Foreskin fibroblast (primary cell): ENCODE measurements at places on chromosomes 3 and 15.

DNA sequence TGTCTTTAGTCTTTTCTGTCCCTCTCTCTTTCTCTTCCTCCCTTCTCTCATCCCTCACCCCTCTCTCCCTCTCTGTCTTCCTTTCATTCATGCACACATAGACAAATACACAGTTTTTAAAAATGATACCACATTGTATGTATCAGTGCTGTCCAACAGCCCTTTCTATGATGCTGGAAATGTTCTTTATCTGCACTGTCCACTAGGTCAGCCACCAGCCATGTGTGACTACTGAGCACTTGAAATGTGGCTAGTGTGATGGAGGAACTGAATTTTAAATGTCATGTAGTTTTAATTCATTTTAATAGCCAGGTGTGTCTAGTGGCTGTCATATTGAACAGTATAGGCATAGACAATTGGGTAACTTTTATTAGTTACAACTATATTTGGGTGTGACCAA is 34.9 kb downstream of the COL6A5 start:
- no peak for DNase-seq

DNA sequence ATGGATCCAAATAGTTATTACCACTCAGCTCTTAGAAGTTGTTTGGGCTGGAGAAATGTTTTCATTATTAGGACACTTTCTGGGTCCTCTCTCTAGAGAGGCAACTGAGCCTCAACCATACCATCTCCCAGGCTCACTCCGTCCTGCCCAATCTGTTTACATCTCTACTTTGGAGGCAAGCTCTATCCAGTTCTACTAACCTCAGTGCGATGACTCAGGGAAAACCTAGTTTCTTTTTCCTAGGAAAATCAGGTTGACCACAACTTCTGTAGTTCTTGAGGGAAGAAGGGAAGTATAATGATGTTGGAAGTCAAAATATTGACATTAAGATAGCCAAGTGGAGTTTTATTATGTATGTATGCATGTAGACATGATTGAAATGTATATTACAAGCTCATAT is 40.4 kb downstream of the LPP start:
- DNase-seq: no peak

DNA sequence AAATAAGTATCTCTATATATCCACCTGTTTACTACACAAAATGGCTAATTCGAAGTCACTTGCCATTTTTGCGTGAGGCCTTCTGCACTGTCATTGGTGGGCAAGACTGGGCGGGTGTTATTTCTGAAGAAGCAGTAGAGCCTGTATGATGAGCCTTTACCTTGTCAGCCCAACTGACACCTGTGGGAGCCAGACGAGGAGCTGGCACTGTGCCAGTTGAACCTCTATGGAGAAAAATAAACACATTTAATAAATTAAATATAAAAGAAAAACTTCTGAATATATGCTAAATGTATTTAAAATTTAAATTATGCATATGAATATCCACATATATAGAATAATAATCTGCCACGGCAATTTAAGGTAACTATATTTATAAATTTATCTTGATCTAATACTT is 109.9 kb downstream of the SCAPER start:
- no peak for DNase-seq

GRCh38 chr3:146929696-146930095 is 324.6 kb upstream of the PLSCR5 start:
- peak; percentile 7 for DNase-seq

DNA sequence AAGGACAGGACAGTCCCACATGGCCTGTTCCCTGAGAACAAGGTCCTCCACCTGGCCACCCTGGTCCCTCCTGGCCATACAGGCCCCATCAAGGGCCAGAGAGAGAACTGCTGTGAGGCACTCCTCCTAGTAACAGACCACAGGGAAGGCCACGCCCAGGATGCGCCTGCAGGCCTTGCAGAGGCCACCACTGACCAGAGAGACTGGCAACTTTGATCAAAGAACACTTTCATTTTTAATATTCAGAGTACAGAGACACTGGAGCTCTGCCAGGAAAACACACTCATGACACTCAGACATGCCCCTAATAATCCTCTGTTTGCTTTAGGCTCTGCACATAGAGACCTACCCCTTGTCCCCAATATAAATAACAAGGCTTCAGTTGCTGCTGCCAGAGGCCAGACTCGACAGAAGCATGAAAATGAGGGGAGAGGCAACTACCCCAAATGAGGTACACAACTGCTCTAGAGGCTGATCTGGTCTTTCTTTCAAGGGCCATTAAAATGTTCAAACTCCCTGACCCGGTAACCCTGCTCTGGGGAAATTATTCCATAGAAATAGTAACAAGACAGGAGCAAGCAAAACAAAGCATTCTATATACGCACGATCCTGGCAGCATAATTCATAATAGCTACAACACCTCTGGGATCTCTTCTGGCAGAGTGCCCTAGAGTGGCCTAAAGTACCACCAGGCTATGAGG is 44.8 kb downstream of the CCDC12 start:
- DNase-seq: peak; percentile 76

DNA sequence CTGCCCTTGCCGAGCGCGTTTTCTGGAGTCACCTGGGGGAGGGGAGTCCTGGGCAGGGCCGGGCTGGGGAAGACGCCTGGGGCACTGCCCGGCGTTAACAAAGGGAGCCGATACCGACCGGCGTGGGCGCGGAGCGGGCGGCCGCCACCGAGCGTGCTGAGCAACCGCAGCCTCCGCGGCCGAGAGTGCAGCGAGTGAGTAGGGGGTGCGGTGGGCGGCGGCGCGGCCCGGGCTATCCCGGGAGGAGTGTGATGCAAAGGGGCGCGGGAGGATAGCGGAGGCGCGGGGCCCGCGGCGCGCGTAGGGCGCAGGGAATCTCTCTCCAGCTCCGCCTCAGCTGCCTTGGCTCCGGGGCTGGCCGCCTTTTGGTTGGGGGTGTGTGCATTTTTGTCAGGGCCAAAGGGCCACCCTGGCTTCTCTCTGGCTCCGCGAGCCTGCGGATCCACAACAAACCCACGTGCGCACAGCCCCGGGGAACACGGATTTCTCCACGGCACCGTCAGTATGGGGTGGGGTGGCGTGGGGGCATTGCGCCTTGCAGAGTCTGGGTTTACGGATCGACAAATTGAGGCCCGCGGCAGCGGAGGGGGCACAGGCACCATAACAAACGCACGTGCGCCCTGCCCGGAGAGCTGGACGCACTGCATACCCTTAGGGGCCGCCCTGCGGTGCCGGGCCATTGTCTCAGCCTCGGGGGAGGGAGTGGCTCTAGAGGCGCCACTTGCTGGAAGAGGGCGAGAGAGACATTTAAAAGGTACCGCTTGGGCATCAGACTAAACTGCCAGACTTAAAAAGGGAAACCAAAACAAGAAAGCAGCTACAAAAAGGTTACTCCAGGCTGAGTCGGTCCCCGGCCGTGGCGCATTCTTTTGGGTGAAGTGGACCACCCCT is 560 bp downstream of the ST6GAL1 start:
- peak; percentile 78 for DNase-seq

DNA sequence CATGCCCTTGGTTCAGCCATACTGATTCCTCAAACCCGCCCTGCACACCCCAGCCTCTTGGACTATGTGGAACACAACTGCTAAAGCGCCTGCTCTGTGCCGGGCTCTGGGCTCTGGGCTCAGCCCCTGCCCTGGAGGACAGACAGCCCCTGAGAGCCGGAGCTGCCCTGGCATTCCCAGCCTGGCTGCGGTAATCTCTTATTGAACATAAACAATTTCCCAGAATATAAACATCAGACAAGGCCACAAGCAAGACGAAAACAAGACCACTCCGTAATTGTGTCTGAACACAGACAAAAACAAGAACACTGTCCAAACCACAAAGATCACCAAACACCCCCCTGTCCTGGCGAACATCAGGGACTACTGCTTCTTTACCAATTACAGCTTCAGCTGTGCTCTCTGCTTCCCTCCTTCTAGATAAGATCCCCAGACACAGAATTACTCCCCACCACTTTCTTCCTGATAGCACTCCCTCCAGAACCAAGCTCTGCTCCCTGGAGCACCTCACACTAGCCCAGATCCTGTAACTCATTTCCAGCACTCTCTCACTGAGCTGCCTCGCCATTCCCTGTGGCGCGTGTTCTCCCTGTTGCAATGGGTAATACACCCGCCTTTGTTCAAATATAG is 57.1 kb upstream of the TLE3 start:
- no peak for DNase-seq

GRCh38 chr15:82810890-82811426 is 1.5 kb downstream of the WHAMM start:
- no peak for DNase-seq

DNA sequence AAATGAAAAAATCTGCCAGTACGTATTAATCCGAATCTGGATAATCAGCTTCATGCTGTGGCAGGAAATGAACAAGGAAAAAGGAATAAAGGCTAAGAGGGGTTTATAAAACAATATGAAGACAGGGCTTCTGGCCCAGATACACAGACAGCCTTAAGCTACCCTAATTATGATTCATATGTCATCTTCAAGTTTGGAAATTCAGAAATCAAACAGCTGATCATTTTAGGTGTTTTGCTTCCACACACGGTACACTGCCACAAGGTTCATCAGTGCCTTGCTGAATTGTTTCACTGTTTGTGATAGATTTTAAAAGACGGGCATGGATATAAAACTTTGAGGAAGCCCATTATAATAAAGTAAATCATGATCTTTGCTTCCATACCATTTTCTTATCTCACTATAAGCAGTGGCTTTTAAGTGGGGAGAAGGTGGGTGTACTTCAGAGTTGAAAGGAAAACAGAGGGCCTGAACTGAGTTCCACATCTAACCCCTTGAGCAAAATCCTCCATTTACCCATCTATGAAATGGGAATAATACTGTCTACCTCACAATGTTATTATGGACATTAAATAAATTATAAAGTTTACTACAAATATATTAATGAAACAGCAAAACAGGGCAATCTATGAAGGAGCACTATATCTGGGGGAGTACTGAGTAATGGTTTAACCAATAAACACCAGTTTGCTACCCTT is 15.7 kb downstream of the GTPBP8 start:
- DNase-seq: no peak

- no peak for DNase-seq
Measured at GRCh38 chr15:96119734-96120133, 210.8 kb upstream of the NR2F2 start.

DNA sequence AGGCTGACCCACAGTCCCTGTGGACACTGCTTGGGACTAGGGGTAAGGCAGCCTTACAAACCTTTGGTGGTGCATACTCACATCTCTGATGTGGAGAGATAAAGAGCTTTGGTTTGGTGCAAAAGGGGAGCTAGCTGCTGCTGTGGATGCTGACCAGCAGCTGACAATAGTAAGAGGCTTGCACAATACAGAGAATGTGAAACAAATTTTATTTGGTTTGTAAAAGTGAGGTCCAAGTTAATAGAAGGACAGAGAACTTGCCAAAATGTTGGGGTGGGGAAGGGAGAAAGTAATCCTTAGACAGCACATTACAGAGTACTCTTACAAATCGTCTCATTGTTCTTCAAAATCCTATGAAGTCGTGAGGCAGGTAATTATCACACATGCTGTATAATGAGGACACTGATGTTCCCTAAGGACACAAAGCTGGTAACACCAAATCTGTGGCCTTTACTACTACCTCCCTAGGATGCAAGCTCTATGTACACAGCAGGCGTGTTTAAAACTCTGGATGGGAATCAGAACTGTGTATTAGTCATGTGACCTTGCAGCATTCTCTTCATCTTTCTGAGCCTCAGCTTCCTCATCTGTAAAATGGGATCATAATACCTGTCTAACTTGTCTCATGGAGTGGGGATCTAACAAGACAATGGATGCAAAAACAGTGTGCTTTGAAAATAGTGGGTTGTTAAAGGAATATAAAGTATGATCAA is 21.6 kb downstream of the ARHGAP31 start:
- no peak for DNase-seq

GRCh38 chr3:149816986-149817385 is 4.0 kb downstream of the RNF13 start:
- DNase-seq: peak; percentile 76

- DNase-seq: no peak
Measured at GRCh38 chr15:69578787-69579583, 126.4 kb downstream of the RPLP1 start.

DNA sequence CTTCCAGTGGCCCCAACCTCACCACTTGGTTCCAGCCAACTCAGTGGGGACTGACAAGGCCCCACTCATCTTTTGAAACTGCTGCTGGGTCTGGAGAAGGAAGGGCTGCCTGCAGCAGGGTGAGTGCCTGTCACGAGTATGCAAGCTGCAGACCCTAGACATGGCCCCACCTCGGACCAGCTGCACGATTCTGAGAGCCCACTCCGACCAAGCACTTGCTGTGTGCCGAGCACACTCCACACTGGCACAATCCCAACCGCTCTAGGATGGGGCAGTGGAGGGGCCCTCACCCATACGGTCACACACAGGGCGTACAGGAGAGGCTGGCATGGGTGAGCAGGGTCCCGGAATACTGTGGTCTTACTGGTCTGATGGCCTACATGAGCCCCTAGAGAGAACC is 8.0 kb upstream of the PLXND1 start:
- no peak for DNase-seq

GRCh38 chr15:70151003-70151402 is 53.3 kb upstream of the TLE3 start:
- no peak for DNase-seq

GRCh38 chr3:38581774-38582173 is 67.7 kb downstream of the SCN5A start:
- DNase-seq: no peak

DNA sequence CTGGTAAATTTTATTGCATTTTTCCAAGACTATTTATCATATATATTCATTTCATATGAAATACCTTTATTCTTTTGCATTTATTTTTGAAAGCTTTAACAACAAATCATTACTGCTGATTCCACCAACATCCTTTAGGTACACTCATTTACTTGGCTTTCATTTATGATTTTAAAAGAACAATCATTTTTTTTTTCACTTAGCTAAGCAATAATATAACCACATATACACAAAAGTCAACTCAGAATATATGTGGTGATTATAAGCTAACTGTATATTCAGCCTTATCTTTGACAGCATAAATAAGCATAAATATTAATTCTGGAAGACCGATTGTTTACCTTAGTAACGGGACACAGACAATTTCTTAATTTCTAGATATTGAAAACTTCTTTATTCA is 458.6 kb upstream of the ZNF385D start:
- DNase-seq: no peak

DNA sequence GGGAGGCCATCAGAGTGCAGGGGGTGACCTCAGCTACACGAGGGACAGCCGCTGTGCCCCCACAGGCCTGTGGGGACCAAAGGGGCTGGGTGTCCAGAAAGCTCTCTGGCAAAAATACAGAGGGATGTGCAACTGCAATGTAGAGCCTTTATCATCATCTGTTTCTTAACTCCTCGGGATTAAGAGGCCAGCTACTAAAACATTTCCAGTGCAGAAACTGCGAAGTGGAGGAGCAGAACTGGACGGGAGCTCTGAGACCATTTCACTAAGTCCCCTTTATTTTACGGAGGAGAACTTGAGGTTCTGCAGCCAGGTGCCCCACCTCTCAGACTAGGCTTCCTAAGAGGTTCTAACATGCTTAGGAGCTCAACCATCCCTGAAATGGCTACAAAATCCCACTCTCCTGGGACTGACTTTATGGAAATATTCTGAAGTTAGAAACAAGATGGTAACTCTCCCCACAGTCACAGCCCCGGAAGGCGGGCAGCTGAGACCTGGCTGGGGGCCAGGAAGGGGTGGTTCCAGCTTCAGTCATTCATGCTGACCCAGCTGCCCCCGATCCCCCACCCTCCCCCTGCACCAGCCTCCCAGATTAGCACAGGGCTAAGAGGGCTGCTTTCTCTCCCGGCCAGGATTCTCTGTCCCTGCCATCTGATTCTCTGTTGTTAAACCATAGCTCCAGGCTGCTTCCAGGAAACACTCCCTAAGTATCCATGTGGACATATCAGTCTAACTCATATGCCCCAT is 40.3 kb downstream of the UMPS start:
- no peak for DNase-seq
